ENCODE measurements at places on chromosomes 2 and 18.

GRCh38 chr2:72028996-72029395, 118.7 kb downstream of the CYP26B1 start:
- DNase-seq: no peak

GRCh38 chr18:44638034-44638540, 42.6 kb upstream of the SETBP1 start:
- no peak for DNase-seq

GRCh38 chr2:121075006-121075551, 209.9 kb downstream of the TFCP2L1 start:
- no peak for DNase-seq

- no peak for DNase-seq
Measured at GRCh38 chr2:42922790-42923579, 130.6 kb upstream of the HAAO start.

DNA sequence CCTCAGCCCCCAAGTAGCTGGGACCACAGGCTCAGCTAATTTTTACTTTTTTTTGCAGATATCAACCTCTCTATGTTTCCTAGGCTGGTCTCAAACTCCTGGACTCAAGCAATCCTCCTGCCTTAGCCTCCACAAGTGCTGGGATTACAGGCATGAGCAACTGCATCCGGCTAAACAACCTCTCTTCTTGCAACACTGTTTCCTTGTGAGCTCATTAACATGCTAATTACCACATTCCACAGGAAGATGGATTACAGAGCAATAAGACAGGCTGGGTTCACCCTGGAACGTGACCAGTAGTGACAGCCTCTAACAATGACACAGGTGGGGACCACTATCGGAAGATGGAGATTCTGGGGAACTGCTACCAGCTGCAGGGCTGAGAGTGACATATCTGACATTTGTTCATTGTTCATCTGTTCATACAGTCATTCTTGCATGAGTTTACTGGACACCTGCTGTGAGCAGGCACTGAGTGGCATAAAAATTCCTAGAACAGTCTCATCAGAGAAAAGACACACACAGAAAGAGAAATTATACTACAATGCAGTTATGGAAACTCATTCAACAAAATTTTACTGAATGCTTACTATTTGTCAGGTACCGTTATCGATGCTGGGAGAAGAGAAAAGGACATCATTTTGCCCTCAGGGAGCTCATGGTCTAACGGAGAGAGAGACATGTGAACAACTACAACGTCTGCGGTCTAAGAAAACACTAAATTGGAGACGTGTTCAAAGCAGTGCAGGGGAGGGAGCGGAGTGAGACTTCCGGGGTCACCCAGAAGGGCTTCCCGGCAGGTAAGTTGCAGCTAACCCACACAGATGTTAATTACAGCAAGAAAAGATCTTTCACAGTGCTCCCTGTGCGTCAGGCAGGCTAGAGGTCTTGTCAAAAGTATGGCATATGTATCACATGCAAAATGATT, 37.6 kb downstream of the PROC start:
- DNase-seq: no peak

DNA sequence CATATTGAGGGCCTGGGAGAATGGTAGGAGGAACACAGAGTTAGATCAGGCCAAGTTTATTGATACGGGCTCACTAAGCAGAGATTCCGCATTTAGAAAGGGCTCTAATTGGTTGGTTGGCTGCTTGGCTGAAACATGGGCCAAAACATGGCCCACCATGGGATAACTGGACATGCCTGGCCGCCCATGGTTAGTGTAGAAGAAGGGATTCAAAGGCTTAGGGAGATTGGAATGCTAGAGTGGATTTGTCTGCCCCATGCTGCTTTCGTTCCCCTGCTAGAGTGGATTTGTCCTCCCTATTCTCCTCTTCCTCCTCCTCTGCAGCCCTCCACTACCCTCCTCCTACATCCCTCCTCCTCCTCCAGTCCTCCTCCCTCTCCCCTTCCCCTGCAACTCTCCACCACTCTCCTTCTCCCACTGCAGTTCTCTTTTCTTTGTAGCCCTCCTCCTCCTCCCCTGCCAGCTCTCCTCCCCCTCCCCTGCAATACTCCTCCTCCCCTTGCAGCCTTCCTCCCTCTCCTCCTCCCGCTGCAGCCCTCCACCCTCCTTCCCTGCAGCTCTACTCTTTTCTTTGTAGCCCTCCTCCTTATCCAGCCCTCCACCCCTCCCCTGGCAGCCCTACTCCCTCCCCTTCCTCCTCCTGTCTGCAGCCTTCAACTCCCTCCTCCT, 17.2 kb downstream of the BOK start:
- DNase-seq: no peak

DNA sequence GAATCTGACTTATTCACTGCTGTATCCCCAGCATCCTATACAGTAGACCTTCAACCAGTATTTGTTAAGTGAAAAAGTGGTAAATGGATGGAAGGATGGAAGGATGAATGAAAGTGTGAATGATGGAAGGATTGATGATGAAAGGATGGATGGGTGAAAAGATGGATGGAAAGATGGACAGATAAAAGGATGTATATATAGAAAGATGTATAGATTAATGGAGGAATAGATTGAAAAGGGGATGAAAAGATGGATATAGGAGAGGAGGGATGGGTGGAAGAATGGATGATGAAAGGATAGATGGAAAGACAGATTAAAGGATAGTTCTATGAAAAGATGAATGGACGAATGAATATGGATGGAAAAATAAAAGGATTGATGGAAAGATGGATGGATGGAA, 50.0 kb downstream of the PSD4 start:
- no peak for DNase-seq

- DNase-seq: no peak
Measured at GRCh38 chr18:23664674-23665073, 2.0 kb upstream of the ANKRD29 start.

DNA sequence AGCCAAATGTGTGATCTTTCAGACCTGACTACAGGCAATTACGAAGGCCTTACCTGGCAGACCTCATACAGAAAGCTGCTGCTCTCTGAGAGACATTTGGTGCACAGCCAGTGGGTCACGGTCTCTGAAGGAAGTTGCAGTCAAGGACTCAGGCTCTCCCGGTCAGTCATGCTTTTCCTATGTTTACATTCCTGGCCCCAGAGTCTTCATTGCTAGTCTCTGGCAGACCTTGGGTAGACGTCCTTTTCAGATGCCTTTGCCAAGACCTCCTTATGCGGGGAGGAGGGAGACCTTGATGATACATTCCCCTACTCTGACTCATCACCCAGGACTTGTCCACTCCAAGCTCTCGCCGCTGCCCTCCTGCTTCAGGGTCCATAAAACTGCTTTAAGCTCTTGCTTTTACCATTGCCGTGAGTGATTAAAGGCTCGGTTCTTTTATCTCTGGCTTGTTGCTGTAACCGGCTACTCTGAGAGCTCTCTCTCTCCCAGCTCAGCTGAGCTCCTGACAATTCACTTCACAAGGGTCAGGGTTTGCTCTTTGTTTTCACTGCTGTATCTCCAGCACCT, 62.0 kb upstream of the SLC35F5 start:
- DNase-seq: no peak

DNA sequence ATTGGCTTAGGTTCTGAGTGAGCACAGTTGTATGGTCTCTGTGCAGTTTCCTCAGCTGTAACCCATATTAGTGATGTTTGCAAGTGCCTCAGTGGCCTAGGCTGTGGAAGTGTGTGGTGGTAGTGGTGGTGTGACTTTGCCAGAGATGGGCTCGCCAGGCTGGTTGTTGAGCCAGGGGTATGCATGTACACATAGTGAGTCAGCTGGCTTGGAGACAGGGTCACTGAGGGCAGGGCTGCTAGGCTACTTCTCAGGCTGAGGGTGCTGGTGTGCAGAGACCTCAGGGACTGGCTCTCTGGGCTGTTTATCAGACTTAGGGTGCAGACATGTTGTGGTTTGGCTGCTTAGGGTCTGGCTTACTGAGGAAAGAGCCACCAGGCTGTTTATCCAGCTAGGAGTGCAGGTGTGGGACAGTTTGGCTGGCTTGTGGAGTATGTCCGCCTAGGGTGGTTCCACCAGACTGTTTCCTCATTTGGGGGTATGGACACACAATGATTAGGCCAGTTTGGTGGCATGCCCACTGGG, 15.0 kb downstream of the APLF start:
- DNase-seq: no peak

DNA sequence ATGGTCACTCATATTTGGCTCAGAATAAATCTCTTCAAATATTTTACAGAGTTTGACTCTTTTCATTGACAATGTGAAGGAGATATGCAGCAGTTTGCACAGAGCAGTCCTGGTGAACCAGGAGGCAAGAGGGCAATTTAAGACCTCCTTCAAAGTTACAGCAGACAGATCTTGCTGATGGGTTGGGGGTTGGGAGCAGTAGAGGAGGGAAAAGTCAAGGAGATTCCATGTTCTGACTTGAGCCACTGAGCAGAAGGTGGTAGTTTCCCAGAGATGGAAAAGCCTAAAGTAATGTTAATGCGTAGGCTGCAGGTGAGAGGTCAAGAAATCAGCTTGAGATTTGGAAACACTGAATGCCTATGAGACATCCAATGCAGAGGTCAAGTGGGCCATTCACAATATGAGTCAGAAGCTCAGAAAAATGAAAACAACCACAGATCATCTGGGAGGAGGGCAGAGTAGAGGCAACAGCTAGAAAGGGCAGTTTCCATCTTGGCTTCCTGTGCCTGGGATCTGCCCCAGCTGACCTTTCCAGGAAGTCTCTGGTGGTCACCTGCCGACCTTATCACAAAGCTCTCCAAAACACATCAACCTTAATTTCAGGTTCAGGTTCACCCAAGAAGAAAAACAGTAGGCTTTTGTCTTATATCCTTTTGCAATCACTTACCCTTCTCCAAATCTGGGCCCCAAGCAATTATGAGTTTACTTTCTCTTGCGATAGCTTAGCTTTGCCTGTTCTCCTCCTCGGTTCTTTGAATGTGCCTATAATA, 197.5 kb upstream of the ARL4C start:
- DNase-seq: no peak

- no peak for DNase-seq
Measured at GRCh38 chr18:21264651-21265050, 22.6 kb downstream of the GREB1L start.

DNA sequence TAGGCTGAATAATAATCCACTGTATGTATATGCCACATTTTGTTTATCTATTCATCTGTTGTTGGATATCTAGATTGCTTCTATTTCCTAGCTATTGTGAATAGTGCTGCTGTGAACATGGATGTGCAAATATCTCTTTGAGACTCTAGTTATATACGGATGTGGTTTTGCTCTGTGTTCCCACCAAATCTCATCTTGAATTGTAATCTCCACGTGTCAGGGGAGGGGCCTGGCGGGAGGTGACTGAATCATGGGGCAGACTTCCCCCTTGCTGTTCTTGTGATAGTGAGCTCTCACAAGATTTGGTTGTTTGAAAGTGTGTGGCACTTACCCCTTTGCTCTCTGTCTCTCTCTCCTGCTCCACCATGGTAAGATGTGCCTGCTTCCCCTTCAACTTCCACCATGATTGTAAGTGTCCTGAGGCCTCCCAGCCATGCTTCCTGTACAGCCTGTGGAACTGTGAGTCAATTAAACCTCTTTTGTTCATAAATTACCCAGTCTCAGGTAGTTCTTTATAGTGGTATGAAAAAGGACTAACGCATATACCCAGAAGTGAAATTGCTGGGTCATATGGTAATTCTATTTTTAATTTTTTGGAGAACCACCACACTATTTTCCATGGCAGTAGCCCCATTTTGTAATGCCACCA, 86.1 kb upstream of the UPP2 start:
- DNase-seq: no peak

DNA sequence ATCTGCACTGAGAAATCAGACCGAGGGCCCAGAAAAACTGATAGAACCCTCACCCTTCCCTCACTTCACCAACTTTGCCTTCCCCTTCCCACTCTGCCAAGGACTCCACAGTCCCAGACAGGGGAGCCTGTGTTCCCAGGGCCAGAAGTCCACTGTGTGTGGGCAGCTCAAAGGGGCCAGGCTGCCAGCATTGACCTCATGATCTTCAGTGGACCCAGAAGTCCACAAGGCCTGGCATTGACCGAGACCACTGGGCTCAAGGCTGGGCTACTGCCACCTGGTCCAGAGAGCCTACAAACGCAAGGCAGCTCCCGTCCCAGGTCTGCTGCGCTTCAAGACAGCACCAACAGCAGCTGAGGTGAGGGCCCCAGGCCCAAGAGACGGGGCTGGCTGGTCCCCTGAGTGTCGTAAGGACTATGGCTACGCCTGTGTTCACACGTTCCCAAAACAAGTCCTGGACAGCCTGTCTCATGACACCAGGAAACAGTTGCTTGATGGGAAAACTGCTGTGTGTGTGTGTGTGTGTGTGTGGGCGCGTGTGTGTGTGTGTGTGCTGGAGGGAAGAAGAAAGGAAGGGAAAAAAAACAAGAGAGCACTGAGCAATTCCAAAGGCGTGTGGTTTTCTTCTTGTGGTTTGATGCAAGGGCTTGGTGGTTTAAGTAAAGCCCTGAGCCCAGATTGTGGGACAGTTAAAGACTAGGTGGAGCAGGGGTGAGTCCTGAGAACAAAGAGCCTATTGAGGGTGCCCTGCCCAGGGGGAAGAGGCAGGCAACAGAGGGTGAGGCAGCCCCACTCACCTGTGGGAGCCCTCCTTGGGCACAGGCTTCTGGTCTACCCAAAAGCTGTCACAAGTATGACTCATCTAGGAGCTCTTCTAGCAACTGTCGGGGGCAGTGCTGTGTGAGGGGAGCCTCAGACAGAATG, 46.6 kb upstream of the ZBTB7C start:
- DNase-seq: no peak

DNA sequence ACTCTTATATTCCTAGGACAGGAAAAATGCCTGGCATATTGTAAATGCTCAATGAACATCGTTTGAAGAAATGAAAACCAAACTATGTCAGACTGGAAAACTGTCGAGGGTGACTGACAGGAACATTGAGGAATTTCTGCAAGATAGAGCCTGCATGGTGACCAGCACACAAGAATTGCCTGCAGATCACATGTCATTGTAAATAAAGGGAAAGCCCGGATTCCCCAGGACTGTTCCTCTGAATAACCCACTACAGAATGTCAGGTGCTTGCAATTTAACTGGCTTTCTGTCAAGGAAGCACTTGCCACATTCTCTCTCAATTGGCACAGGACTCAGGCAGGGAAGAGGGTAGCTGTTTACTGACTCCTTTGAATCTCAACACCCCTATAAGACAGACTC, 129.0 kb upstream of the REG3G start:
- DNase-seq: no peak

DNA sequence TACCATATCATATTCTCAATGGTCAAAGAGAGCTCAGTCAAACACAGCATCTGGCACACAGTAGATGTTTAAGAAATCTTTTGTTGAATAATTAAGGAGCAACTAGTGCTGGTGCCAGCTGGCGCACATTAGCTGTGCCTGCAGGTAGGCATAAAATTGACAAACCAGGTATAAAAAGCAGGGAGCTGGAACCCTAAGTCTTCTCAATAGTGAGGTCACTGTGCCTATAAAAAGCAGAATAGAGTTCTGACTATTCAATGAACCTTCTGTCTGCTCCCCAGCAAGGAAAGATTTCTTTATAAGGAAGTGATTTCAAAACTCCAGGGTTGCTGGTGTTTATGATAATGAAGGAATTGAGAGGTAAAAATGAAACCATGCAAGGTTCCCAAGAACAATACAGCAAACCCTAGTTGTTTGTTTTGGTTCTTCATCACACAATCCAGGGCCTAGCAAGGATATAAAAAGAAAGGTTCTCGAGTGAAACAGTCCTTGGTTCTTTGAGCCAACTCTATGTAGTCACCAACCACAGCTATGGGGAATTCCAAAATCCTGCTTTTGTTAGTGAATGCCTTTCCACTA, 76.1 kb downstream of the THADA start:
- DNase-seq: no peak

GRCh38 chr2:38182492-38183003, 106.6 kb upstream of the CYP1B1 start:
- no peak for DNase-seq
